ENCODE measurements at places on chromosomes 5 and 9.

DNA sequence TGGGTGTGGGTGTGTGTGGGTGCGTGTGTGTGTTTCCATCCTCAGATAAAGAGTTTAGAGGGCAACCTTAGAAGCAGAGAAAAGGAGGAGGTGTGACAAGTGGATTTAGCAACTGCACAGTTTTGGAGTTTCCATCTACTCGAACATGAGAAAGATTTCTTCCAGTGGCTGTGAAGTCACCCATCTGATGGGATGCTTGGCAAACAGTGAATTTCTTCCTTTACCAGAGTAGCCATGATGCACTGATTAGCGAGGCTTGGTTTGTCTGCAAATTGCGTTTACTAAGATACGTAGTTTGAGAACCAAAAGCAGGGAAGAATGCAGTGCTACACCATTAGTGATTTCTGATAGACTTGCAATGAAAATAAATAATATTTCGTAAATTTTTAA lies 791 bp upstream of the STARD4 start:
- H3K4me1 ChIP-seq: no peaks in the 10 kb centered on the region
- no peak for DNase-seq
- H3K27ac ChIP-seq: peak overlapping the region; percentile 89
- H3K36me3 ChIP-seq: no peaks in the 10 kb centered on the region
- H3K27me3 ChIP-seq: no peaks in the 10 kb centered on the region

- no peaks in the 10 kb centered on the region for H3K4me1 ChIP-seq
- H3K27me3 ChIP-seq: no peaks in the 10 kb centered on the region
- no peak for DNase-seq
- no peaks in the 10 kb centered on the region for H3K36me3 ChIP-seq
- H3K4me3 ChIP-seq: no peak overlapping the region
Measured at GRCh38 chr9:94584555-94584954, 9.1 kb downstream of the FBP2 start.

DNA sequence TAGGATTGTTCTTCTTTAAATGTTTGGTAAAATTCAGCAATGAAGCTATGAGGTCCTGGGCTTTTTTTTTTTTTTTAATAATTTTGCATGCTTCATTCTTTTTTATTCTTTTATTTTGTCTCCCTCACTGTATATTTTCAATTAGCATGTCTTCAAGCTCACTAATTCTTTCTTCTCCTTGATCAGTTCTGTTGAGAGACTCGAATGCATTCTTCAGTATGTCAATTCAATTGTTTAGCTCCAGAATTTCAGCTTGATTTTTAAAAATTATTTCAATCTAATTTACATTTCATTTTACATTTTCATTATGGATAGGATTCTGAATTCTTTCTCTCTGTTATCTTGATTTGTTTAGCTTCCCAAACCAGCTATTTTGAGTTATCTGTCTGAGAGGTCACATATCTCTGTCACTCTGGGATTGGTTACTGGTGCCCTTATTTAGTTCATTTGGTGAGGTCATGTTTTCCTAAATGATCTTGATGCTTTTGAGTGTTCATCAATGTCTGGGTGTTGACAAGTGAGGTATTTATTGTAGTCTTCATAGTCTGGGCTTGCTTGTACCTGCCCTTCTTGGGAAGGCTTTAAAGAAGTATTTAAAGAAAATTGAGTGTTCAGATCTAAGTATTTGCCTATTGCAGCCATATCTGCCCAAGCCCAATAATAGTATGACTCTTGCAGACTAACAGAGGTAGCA lies 9.1 kb downstream of the LURAP1L start:
- DNase-seq: no peak
- no peaks in the 10 kb centered on the region for H3K36me3 ChIP-seq
- no peaks in the 10 kb centered on the region for H3K27me3 ChIP-seq
- peaks cover 32% of the 10 kb centered on the region for H3K4me1 ChIP-seq
- H3K27ac ChIP-seq: peak overlapping the region; percentile 95

GRCh38 chr5:31469886-31470285 lies 62.0 kb downstream of the DROSHA start:
- no peaks in the 10 kb centered on the region for H3K4me1 ChIP-seq
- peaks cover 12% of the 10 kb centered on the region for H3K36me3 ChIP-seq
- no peak overlapping the region for H3K27ac ChIP-seq
- no peak for DNase-seq
- no peak overlapping the region for H3K4me3 ChIP-seq

DNA sequence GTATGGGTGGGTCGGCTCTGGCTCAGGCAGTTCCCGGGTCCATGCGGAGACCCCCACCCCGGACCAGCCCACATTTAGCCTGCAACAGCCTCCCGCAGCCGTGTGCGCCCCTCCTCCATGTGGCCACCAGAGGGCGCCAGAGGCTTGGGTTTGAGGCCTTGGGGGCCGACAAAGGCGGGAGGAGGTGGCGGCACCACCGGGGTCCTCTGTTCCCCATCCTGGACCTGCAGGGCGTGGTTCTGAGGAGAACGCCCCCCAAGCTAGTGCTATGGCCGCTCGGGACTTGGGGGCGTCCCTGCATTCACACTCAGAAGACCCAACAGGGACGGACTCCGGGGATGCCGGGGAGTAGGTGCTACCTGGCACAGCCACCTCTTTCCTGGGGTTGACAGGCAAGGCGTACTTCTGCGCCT lies 16.5 kb downstream of the ASS1 start:
- no peaks in the 10 kb centered on the region for H3K27me3 ChIP-seq
- DNase-seq: no peak
- no peak overlapping the region for H3K27ac ChIP-seq
- no peak overlapping the region for H3K4me3 ChIP-seq

DNA sequence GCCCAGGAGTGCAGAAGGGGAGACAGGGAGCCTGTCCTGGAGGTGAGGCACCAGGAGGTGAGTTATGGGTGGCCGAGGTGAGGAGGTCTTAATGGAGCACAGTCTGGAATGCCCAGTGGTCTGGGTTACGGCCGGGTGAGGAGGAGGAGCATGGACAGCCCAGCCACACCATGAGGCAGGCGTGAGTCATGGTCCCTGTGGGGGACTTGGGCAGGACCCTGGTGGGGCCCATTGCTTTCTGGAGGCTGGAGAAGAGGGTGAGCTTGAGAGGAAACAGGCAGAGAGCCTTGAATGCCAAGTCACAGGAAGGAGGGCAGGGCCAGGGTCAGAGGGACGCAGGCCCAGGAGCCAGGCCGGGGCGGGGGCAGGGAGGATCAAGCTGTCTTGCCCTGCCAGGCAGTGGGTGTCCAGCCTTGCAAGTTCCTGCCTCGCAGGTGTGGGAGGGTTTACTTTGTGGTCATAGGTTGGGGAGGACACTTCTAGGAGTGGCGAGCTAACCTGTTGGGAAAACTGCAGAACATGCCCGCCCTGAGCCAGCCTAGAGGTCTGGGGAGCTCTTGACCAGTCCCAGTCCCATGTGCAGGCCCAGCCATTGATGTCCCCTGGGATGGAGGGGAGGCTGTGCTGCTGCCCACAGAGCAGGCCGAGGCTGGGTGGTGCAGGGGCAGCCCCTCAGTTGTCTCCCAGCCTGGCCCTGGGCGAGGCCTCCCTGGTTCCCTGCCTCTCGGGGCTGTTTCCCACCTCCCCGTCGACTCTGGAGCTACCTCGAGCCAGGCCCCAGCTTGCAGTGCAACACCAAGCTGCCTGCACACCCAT lies 2.8 kb downstream of the CACNA1B start:
- H3K27ac ChIP-seq: no peak overlapping the region
- DNase-seq: no peak
- no peaks in the 10 kb centered on the region for H3K4me1 ChIP-seq
- peaks cover 13% of the 10 kb centered on the region for H3K27me3 ChIP-seq

- no peaks in the 10 kb centered on the region for H3K27me3 ChIP-seq
- no peaks in the 10 kb centered on the region for H3K4me1 ChIP-seq
- no peak overlapping the region for H3K27ac ChIP-seq
- no peak overlapping the region for H3K4me3 ChIP-seq
Measured at GRCh38 chr5:13553896-13554295, 390.6 kb downstream of the DNAH5 start.

- no peak overlapping the region for H3K4me3 ChIP-seq
- no peaks in the 10 kb centered on the region for H3K4me1 ChIP-seq
- peak overlapping the region; percentile 21 for H3K27ac ChIP-seq
- H3K27me3 ChIP-seq: no peaks in the 10 kb centered on the region
Measured at GRCh38 chr9:75612754-75613153, 277.7 kb upstream of the PCSK5 start.

DNA sequence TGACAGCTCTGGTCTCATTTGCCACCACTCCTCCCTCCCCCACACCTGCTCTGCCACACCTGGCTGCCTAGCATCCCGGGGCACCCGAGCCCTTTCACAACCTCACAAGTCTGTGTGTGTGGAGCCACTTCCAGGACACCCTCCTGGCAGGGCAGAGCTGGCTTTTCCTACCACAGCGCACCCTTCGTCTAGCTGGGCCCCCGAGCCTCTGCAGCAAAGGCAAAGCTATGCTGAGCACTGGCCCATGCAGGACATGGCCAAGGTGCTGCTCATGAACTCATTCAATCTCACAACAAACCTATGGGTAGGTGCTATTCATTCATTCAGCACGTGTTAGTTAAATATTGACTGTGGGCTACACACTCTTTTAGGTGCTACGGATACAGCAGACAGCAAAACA lies 43.4 kb downstream of the DUSP1 start:
- no peaks in the 10 kb centered on the region for H3K27me3 ChIP-seq
- H3K27ac ChIP-seq: no peak overlapping the region
- peaks cover 21% of the 10 kb centered on the region for H3K4me1 ChIP-seq
- H3K4me3 ChIP-seq: no peak overlapping the region
- no peak for DNase-seq

DNA sequence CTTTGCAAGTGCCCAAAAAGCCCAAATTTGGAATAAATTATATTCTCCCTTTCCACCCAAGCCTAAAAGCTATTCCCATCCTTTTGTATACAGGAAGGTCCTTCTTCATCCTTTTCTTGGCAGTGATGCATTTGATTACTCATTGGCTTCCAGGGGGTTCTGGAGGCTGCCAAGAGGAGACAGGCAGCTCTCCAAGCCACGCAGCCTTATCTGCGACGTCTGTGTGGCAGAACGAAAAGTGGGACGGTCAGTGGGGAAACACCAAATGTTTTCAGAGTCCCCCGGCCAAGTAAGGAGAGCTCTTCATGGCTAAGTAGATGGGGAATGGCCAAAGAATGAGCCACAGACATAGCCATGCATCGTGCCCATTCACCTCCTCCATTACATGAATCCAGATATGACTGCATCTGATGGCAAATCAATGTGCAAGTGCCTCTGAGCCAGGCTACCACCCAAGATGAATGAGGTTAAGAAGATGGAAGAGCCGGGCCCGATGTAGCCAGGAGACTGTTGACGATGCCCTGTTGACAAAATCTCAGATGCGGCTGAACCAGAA lies 12.1 kb downstream of the ADAM19 start:
- no peaks in the 10 kb centered on the region for H3K36me3 ChIP-seq
- peak overlapping the region; percentile 81 for H3K27ac ChIP-seq
- H3K4me1 ChIP-seq: peaks cover 39% of the 10 kb centered on the region
- peak overlapping the region; percentile 23 for H3K4me3 ChIP-seq
- DNase-seq: no peak

GRCh38 chr5:142680605-142681259 lies 5.2 kb downstream of the FGF1 start:
- no peak overlapping the region for H3K27ac ChIP-seq
- H3K4me3 ChIP-seq: no peak overlapping the region
- no peaks in the 10 kb centered on the region for H3K27me3 ChIP-seq
- DNase-seq: peak; percentile 48
- no peaks in the 10 kb centered on the region for H3K4me1 ChIP-seq
